ENCODE measurements at places on chromosomes 12 and 14. TPM values are rescaled to one million over a fixed set of nuclear protein-coding genes. Genes with fewer than 3 reads are reported as not detected.

DNA sequence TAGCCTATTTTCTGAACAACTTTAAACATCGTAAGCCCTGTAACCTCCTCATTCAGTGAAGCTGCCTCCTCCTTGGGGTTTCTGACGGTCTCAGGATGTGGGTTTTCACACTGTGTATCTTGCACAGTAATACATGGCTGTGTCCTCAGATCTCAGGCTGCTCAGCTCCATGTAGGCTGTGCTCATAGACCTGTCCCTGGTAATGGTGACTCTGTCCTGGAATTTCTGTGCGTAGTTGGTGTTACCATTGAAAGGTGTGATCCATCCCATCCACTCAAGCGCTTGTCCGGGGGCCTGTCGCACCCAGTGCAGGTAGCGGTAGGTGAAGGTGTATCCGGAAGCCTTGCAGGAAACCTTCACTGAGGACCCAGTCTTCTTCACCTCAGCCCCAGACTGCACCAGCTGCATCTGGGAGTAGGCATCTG is 980.5 kb downstream of the TMEM121 start:
- peak; percentile 76 for DNase-seq

DNA sequence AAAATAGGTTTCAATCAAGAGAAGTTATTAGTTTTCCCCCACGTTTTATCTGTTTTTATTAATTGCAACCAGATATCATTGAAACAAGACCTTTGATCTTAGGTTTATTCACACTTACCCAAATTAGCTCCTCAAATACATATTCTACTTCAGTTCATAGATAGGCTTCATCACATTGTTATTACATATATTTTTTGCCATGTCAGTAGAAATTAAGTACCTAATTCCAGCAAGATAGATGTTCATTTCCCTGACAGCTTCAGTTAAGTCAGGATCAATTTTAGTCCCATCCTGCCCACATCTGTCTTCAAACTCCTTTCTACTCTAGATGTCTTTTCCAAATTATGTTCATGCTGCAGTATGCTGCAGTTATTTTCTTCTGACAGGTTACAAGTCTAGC is 388.8 kb downstream of the TMTC2 start:
- no peak for DNase-seq

DNA sequence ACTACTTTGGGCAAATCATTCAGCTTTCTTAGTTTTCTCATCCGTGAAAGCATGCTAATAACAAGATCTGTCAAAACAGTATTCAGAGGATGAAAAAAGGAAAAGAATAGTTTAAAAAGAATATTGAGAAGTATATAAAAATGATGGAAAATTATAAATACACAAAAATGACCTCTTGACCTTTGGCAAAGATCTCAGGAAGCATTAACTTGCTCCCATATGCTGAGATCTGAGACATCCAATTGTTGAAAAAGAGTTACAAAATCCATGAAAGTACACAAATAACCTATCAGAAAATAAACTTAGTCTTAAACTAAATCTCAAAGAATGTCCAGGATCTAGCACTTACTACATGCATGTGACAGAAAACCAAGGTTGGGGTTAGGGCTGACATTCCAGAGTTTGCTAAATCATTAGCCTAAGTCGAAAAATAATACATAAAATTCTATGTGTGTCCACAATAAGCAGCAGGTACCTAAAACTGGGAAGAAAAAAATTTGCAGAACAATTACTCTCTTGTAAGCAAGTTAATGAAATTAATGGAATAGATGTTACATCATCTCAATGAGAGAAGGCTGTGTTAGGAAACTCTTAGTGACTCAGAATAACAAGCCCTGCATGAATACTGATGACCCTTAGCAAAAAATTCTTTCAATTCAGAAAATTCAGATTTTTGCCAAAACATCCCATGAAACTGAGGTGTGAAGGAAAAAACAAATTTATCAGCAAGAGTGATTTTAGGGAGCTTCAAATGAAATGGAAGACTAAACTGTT is 3.4 kb downstream of the PAH start:
- DNase-seq: no peak

GRCh38 chr12:46183112-46183511 is 85.7 kb downstream of the SLC38A1 start:
- no peak for DNase-seq

DNA sequence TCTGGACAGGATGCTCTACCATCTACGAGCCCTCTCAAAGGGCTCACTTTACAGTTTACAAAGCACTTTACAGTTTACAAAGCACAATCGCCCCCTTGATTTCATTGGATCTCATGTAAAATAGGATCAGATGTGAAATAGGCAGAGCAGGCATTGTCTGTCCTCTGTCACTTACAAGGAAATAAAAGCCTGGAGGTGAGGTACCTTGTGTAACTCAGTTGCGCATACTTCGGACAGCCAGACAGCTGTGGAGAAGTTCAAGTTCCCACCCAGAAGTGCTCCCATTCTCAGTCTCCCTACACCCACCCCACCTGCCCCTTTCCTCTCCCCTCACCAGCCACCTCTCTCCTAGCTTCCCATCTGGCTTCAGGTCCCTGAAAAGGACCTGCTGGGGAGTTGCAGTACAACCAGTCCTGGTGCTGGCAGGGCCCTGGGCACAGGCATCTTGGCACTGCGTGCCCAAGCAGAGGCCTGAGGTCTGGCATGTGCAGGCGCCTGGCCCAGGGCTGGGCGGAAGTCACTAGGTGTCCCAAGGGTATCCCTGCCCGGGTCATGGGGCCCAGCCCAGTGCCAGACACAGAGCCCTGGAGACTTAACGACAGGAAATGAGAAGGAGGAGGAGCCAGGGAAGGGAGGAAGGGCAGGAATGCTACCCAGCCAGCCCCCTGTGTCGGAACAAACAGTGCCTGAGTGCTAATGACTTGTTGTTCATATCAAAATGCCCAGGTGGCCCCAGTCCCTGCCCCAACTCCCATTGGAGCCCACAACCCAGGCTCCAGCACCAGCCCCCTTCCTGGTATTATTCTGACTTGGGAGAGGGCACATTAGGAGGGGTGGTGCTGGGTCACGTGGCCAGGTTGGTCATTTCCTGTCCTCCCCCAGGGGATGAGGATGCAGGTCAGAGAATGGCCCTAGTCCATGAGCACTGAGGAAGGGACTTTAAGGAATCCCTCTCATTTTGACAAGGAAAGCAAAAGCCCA is 5.4 kb downstream of the RAPGEF3 start:
- no peak for DNase-seq

GRCh38 chr12:84814664-84815245 is 97.8 kb downstream of the SLC6A15 start:
- no peak for DNase-seq

DNA sequence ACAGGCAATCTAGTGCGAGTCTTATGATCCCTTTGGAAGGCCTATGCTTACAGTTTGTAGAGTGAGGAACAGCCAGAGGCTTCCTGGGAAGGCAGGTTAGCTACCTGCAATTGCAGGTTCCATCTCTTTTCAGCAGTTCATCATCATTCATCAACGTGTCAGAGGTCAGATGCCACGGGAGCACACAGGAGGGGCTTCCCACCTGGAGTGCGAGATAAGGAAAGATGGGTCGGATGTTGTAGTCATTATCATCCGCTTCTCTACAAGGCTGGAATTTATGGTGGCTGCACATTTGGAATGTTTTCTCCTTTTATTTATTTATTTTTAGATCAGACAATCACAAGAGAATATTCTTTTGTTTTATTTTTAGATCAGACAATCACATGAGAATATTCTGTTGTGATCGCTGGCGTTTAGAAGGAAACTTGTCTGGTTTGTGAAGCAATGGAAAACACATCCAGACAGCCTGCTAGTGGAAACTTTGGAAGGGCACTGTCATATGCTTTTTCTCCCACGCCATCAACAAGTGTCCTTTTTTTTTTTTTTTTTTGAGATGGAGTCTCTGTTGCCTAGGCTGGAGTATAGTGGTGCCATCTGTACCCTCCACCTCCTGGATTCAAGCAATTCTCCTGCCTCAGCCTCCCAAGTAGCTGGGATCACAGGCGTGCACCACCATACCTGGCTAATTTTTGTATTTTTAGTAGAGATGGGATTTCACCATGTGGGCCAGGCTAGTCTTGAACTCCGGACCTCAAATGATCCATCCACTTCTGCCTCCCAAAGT is 1.9 kb upstream of the BICD1 start:
- no peak for DNase-seq

Gene RND1
- 3.5 TPM for total RNA-seq

Gene SYNDIG1L
- not detected for total RNA-seq

Gene LRTM2
- total RNA-seq: not detected

Gene PKP2
- 0.21 TPM for total RNA-seq

Gene OR4K15
- total RNA-seq: not detected

Gene DAO
- total RNA-seq: not detected

Gene COL2A1
- not detected for total RNA-seq

Gene SLCO1A2
- not detected for total RNA-seq

Gene HNRNPC
- total RNA-seq: 1,070 TPM
